ENCODE measurements at places on chromosomes 6 and 20.

DNA sequence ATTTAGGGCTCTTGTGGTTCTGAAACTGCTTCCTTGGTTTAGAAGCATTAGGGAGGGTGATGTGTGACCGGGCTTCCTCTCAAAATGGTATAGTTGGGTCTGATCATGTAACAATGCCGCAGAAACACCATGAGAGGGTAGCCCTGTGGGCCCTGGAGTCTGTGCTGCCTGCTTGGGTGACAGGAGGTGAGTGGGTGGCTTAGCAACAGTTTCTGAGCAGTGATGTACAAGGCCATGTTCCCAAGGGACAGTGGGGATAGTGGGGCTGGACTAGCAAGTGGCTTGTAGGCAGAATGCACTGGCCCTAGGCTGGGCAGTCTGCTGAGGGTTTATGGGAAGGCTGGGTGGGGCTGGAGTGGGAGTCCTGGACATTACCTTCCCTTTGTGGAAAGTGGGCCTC, 106.9 kb upstream of the MYL9 start:
- no peak for DNase-seq

DNA sequence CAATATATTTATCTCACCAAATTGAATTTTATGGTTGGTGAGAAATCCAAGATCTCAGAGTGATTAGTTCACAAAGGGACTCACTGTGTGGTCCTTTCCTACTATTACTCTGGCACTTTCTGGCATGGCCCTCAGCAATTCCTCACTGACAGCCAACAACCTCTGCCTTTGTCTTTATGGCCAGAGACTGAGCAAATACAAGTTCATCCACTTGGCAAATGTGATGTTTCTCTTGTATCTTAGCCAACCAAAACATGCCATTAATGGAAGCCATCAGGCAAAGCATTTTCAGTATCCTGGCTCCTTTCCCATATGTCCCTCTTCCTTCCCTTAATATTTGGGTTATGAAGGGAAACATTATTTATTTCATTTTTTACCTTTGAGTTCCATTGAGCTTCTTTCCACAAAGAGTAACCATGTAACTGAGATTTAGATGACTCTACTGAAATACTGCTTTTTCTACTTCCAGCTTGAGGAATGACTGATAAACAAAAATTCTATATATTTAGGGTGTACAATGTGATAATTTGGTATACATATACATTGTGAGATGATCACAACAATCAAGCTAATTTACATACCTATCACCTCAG, 30.8 kb upstream of the SMLR1 start:
- peak; percentile 89 for DNase-seq

DNA sequence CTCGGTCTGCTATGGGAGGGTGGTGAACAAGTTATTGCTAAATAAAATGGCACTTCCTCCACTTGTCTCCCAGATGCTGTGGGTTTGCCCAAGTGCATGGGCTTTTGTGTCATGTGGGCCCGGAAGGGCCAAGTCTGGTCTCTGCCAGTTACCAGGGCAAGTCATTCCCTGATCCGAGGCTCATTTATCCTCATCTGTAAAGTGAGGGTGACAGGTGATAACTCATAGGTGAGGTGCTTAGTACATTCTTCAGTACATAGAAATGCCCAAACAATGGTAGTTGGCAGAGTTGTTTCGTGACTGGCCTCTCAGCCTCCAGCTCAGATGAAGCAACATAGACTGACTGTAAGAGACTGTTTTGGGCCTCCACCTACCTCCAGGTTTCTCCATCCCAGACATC, 2.0 kb upstream of the MUCL3 start:
- no peak for DNase-seq

- DNase-seq = no peak
These were observed 9.7 kb upstream of the CD40 start for GRCh38 chr20:46108435-46108841.

DNA sequence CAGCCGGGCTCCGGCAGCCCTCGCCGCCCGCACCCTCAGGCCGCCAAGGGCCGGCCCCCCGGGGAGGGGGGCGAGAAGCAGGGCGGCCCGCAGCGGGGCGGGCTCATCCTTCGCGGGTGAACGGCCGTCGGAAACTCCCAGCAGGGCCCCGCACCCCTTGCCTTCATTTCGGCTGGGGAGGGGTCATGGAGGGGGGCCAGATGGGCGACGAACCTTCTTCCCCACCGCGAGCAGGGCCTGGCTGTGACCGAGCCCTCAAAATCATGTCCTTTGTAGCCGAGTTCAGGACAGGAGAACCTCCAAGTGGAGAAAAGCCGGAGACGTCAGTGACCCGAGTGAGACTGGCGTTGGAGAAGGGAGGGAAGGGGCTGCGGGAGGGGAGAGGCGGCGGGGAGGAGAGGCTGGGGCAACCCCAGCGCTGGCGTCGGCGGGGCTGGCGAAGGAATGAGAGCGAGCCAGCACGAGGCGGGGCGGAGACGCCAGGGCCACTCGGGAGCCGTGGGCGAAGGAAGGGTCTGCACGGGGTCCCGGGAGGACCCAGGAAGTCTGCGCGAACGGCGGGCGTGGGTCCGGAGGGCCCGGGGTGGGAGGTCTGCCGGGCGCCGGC, 571 bp upstream of the FOXC1 start:
- peak; percentile 57 for DNase-seq

- no peak for DNase-seq
These were observed 373.0 kb downstream of the ZFAND3 start for GRCh38 chr6:38192487-38192886.

- DNase-seq = no peak
These were observed 27.9 kb downstream of the TCF15 start for GRCh38 chr20:582204-582603.

DNA sequence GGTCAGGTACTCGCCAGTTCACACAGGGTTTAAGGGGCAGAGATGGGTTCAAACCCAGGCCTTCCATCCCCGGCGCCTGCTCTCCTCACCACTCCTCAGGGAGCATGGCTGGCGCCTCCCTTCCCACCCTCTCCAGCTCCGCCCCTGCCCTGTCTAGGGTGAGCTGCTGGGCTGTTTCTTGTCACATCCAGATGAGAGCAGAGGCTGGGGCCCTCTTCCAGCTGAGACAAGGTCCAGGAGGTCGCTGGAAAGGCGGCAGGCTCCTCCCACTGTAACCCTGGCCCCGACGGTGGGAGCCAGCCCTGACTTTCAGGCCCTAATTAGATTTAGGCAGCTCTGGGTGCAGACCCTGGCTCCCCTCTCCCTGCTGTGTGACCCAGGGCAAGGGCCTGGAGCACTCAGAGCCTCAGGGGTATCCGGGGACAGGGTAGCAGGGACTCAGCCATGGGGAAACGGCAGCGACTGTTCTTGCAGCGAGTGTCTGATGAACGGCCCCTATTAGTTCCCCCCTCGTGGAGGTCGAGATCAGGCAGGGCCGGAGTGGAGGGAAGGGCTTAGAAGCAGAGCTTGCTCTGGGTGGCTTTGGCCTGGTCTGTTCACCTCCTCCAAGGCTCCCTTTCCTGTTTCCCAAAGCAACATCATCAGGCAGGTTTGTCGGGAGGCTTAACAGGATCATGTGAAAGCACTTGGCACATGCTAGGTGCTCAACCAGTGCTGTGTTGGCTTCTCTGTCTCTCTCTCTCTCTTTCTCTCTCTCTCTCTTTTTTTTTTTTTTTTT, 33.4 kb downstream of the SNAI1 start:
- DNase-seq = no peak

- peak; percentile 6 for DNase-seq
These were observed 402.9 kb upstream of the RUNX2 start for GRCh38 chr6:44925100-44925739.

GRCh38 chr20:31440012-31440659, at the start of gene DEFB123:
TSS of gene DEFB123 (plus strand) at chr20:31440632. CDS start at chr20:31440699, 67 bp downstream.
- DNase-seq = no peak

- DNase-seq = no peak
These were observed 6.6 kb downstream of the BFSP1 start for GRCh38 chr20:17524560-17524959.

GRCh38 chr6:1110164-1110563, 201.7 kb upstream of the FOXQ1 start:
- peak; percentile 32 for DNase-seq

GRCh38 chr6:17206566-17207072, 74.5 kb upstream of the RBM24 start:
- no peak for DNase-seq

DNA sequence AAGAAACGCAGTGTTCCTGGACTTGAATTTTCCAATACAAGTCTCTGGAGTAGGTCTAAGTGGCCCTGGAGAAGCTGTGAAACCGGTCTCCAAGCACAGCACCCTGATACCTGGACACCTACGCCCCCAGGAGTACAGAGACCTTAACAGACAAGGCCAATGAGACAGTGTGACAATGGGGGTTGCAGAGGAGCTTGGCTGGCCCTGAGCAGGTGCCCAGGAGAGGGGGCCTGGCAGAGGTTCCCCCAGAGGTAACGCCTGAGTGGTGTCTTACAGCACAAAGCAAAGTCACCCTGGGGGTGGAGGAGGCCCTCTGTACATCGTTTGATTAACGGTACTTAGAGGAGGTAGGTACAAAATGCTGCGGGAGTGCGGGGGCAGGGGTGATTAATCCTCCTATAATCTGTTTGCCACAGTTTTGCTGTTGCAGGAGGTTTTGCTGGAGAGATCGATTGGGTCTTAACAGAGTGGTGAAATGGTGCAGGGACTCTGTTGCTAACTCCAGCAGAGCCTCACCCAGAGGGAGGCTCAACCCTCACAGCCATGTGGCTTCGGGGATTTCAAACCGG, 37.3 kb upstream of the APCDD1L start:
- no peak for DNase-seq

DNA sequence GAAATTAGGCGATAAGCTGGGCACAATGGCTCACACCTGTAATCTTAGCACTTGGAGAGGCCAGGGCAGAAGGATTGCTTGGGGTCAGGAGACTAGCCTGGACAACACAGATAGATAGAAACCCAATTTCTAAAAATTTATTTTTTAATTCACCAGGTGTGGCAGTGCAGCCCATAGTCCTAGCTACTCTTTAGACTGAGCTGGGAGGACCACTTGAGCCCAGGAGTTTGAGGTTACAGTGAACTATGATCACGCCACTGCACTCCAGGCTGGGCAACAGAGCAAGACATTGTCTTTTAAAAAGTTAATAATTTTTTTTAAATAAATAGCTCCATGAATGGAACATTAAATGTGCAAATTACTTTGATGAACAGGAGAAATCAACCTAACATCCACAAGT, 8.2 kb downstream of the ZNF318 start:
- no peak for DNase-seq

- DNase-seq = no peak
These were observed 662.4 kb downstream of the UTRN start for GRCh38 chr6:144947398-144947976.

DNA sequence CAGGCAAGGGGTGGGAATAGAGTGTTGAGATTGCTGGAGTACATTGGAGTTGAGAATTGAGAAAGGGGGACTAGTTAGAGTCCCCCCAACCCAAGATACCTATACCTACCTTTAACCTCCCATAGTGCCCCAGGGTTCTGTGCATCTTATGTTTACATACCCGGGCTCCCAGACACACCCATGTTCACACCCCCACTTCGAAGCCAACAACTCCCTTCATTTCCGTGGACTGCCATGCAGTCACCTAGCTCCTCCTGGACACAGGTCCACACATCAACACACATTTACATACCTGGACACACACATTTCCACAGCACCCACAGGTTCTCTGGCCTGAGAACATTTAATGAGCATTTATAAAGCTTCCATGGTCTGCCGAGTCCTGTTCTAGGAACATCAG, 5.1 kb downstream of the TMEM63B start:
- no peak for DNase-seq

GRCh38 chr6:66985816-66986215, 1278.8 kb upstream of the EYS start:
- no peak for DNase-seq

DNA sequence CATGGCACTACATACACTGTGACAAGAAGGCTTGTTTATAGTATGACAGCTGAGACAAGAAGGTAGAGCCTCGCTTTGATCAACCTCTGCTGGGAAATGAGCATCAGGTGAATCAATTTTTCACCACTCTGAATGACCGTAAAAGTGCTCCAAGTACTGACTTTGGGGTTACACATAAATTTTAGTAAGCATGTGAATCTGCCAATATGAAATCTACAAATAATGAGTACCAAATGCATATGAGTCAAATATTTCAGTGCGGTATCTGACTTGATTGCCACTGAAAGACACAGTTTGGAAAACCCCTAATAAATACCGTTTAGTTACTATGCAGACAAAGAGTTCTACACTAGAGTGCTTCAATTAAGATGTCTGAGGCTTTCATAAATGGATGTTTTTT, 77.8 kb downstream of the ATG5 start:
- no peak for DNase-seq

DNA sequence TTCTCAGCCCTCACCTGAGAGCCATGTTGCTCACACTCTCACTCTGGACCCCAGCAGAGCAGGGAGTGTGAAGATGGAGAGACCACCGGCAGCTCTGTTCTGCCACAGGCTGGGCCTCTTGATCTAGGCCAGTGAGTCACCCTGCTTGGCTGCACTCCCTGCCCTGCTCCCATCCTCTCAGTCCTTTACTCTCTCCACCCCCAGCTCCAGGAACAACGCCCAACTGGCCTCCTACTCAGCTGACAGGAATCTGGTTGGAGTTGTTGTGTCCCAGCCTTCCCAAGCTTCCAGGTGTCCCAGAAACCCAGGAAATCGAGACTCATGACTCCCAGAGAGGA, at the start of gene PSORS1C1:
PSORS1C1 (plus strand) TSS at position 260 of the 338 bp plus-strand sequence. CDS start 14,833 bp downstream, outside the sequence.
- peak; percentile 97 for DNase-seq

GRCh38 chr6:110482774-110483400, 6.5 kb upstream of the SLC22A16 start:
- DNase-seq = no peak

- DNase-seq = no peak
These were observed 685.6 kb downstream of the DOK5 start for GRCh38 chr20:55160996-55161395.

DNA sequence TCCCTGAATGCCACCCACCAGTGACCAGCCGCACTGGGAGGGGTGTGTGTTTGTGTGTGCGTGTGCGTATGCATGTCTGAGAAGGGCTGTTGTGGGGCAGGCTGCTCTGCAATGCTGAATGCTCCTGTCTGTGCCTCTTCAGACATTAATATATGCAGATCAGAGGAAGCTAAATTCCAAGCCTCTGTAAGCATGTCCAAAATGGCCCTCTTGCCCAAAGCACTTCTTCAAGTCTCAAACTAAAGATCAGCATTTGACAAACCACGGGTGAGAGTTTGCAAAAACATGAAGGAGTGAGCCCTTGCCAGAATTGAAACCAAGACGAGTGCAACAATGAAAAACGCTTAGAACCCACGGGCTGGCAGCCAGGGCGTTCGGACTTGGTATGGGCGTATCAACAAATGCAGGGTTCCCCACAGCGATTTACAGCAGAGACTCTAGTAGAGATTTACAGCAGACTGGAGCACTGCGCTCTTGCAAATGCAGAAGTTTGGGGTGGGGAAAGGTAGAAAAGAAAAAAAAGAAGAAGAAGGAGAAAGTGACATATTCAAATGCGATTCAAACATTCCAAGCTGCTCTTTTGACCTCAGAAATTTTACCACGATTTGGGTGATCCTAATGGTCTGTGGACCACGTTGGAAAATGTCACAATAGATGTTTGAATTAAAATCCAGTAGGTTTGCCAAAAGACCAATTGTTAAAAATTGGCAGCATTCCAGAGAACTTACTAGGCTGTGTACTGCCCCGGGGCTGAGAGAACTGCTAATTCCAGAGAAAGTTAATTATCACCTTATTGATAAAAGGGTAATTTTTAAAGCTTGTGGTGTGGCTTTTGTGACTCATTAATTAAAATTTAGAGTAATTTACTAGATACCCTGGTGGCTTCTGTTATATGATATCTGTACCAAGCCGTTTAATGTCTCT, 3.5 kb downstream of the SCML4 start:
- DNase-seq = peak; percentile 33

- no peak for DNase-seq
These were observed 7.5 kb upstream of the BHLHE23 start for GRCh38 chr20:63014287-63014686.

GRCh38 chr6:140275725-140276124, 901.3 kb upstream of the CITED2 start:
- peak; percentile 15 for DNase-seq

- peak; percentile 17 for DNase-seq
These were observed 33.9 kb downstream of the ITPR3 start for GRCh38 chr6:33654831-33655554.
